GM13976 (cell line): ENCODE measurements at places on chromosomes 3 and 15.
A peak's percentile ranks its signal among the peaks of the same experiment; 100 is the strongest.

GRCh38 chr15:65366122-65366892 lies 11.5 kb downstream of the IGDCC3 start:
- no peak for DNase-seq

DNA sequence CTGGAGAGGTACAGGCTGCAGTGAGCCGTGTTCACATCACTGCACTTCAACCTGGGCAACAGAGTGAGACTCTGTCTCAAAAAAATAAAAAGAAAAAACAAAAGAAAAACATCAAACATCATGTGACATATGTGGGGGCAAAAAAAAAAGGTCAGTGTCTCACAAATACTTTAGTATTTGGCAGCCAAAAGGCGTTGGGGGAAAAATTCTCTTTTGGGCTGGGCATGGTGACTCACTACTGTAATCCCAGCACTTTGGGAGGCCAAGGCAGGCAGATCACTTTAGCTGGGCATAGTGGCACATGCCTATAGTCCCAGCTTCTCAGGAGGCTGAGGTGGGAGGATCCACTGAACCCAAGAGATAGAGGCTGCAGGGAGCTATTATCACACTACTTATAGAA lies 47.6 kb downstream of the TMCC1 start:
- no peak for DNase-seq

- DNase-seq = peak; percentile 20
Observed at GRCh38 chr3:99532246-99532645, 106.1 kb upstream of the COL8A1 start.

DNA sequence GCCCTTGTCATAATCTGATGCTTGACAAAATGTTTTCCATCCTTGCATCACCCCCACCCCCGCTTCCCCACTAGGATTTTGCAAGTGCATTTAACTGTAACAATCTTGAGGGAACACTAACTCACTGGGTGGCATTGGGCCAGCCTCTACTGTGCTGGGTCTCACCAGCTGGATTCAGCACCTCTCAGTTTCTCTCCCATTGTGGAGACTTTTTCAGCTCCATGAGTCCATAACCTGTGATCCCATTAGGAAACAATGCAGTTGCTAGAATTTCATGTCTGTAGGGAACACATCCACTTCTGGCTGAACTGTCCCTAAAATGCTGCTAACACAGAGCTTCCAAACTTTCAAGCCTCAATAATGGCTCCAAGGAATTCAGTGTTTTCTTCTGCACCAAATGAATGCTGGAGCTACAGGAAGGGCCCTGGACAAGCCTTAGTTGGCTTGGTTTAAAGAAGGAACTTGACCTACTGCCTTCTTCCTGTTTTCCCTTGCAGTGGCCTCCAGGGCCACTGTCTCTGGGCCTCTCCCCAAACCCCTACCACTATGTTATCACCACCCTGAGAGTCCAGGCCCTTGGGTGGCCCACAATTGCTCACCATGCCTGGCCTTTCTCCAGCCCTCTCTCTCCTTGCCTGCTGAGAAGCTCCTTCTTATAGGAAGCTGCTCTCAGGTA lies 15.6 kb downstream of the CYP19A1 start:
- no peak for DNase-seq

GRCh38 chr3:13509816-13510192 lies 29.7 kb downstream of the HDAC11 start:
- no peak for DNase-seq

- DNase-seq = no peak
Observed at GRCh38 chr3:4742359-4742758, 236.9 kb upstream of the BHLHE40 start.
